T-helper 2 cell (primary cell): ENCODE measurements at places on chromosomes 12 and 14.

DNA sequence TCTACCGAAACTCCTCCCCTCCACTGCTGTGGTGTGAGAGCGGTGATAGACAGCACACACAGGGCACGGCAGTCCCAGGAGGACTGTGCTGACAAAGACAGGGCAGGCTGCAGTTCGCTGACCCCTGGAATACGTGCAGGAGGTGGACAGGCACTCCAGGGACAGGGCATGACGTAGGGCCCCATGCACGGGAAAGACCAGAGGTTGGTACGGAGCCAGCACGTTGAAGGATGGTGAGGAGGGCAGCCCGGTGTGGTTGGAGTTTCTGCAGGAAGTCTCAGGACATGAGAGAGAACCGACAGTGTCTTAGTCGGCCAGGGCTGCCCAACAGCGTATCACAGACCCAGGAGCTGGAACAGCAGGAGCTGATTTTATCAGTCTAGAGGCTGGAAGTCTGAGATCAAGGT is 254.2 kb upstream of the FKBP4 start:
- no peak for DNase-seq

GRCh38 chr14:67502867-67503266 is 14.3 kb upstream of the TMEM229B start:
- DNase-seq = no peak

DNA sequence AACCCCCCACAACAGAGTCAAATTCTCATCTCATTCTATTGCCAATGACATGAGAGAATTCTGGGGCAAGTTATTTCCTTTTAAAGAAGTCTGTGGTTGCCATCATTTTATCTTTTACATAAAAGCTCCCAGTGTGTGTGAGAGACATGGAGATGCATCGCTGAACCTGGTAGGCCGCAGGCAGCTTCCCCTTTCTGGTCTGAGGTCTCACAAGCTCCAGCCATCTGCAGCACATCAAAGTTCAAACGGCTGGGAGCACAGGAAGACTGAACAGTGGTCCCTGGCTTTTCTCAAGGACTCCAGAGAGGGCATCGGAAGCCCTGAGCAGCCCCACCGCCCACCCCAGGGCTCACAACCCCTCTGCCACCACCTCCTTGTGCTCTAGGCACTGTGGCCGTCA is 141.7 kb downstream of the RIMBP2 start:
- no peak for DNase-seq

DNA sequence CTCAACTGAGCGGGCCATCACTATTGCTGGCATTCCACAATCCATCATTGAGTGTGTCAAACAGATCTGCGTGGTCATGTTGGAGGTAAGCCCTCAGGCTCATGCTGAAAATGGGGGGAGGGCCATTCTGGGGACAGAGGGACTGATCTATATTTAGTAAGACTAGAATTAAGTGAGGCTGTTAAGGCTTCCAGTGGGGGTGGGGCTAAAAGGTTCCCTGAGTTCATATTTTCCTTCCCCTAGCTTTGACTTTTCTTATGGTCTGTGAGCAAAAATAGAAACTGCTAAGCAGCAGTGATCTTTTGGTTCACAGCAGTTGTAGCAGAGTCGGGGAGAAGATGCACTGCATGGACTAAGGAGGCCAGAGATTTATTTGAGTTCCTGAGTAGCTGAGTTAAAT is 9.2 kb downstream of the PCBP2 start:
- DNase-seq = no peak

GRCh38 chr12:97960741-97961608 is 498.4 kb downstream of the RMST start:
- no peak for DNase-seq

DNA sequence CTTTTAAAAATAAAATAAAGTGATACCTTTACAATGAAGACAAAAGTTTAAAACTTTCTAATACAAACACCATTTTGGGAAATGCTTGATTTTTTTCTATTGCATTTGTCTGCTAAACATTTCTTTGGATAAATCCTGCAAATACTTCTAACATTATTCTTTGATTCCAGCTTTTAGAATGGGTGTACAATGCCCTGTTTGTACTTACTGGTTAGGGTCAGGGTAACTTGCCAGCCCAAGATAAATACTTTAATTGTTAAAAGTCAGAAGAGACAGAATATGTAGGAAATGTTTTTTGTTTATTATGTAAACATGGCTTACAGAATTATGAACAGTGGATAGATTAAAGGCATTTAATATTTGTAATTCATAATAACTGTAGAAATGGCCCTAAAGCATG is 60.5 kb downstream of the WASHC4 start:
- DNase-seq = no peak

GRCh38 chr12:29572464-29572863 is 75.0 kb upstream of the OVCH1 start:
- no peak for DNase-seq

DNA sequence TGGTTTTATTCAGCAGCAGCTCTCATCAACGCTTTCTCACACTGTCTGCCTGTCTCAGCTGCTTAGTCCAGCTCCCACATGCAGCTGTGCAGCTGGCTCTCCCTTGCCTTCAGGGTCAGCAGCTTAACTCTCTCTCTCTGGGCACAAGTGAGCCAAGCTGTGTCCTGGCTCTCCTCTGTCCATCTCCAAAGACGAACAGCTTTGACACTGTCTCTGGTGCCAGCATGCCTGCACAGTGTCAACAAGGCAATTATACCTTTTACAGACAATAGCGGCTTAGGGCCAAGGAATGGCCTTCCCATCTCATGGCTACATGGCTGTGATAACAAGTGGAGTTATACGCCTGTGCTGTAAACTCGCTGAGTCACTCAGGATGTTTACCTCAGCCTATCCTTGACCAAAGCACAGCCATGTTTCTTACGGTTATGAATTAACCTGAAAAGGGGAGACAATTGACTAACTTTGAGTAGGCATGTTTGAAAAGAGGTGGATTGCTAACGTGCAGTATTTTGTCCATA is 38.4 kb upstream of the MANSC4 start:
- no peak for DNase-seq
